ENCODE measurements at places on chromosomes 5 and 9.

DNA sequence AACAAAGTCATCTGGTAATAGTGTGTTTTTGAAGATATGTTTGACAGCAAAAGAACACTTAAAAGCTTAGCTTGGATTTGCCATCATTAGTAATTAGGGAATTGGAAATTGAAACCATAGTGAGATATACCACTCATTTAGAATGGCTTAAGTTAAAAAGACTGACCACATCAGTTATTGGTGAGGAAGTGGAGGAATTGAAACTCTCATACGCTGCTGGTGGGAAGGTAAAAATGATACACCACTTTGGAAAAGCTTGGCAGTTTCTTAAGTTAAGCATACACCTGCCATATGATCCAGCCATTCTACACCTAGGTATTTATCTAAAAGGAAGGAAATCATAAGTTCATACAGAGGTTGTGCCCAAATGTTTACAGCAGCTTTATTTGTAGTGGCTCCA lies 213.2 kb downstream of the TRIO start:
- peak; percentile 31 for DNase-seq

- DNase-seq, result no peak
Measured at GRCh38 chr9:79693750-79694149, 122.0 kb downstream of the TLE4 start.

DNA sequence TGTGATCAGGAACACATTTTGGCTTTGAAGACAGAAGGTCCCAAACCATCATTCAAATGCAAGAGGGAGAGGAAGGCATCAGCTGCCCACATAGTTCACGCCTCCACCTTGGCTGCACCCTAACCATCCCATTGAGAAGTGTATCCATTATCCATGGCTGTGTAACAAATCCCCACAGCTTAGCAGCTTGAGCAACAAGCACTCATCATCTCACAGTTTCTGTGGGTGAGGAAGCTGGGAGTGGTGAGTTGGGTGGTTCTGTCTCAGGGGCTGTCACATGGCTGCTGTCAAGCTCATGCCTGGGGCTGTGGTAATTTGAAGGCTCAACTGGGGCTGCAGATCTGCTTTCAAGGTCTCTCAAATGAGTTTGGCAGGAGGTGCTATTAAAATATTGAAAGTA lies 23.0 kb upstream of the CEP72 start:
- peak; percentile 19 for DNase-seq

DNA sequence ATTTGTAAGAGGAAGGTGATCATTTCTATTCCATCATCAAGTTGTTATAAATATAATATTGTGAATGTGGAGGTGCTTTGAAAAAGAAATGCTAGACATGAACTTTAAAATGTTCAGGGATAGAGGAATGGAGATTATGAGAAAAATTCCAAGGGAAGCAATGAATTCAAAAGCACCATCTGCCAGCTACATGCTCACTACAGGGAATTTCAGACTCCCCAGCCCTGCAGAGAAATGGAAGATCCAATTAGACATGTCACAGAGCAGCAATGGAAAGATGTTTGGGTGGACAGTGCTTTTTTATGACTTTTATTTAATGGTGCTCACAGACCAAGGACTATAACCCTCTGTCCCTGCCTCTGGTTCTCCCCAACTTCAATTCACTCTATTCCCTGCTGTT lies 209.7 kb downstream of the ESM1 start:
- no peak for DNase-seq

DNA sequence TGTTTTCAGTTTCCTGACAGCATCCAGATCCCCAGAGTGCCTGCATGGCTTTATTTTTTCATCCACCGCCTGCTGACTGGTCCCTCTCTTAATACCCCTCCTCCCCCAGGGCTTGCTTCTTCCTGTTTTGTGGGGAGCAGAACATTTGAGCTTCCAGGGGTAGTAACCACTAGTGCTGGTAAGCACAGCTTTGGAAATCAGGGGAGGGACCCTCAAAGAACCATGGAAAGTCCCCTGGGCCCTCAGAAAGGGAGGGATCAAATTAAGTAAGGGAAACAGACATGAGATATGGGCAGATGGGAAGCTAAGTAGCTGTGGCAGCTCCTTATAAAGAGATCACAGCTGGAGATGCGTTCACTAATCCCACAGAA lies 26.8 kb downstream of the GRIA1 start:
- DNase-seq, result no peak

DNA sequence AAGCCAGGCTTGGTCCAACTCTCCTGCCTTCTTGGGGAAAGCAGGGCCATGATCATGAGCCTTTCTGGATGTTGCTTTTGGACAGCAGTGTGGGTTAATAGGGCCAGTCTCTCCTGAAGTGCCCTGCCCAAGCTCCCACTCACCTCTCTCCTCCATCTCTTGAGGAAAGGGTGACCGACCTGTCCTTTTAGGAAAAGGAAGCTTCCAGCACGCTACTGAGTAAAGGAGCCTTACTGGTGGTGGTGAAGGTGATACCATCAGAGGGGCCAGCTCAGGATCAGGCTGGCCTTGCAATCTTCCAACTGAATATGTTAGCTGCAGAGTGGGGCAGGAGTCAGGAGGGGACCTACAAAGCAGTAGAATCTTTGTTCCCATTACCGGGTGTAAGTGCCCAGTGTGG lies 2.2 kb upstream of the RGS3 start:
- DNase-seq, result no peak

DNA sequence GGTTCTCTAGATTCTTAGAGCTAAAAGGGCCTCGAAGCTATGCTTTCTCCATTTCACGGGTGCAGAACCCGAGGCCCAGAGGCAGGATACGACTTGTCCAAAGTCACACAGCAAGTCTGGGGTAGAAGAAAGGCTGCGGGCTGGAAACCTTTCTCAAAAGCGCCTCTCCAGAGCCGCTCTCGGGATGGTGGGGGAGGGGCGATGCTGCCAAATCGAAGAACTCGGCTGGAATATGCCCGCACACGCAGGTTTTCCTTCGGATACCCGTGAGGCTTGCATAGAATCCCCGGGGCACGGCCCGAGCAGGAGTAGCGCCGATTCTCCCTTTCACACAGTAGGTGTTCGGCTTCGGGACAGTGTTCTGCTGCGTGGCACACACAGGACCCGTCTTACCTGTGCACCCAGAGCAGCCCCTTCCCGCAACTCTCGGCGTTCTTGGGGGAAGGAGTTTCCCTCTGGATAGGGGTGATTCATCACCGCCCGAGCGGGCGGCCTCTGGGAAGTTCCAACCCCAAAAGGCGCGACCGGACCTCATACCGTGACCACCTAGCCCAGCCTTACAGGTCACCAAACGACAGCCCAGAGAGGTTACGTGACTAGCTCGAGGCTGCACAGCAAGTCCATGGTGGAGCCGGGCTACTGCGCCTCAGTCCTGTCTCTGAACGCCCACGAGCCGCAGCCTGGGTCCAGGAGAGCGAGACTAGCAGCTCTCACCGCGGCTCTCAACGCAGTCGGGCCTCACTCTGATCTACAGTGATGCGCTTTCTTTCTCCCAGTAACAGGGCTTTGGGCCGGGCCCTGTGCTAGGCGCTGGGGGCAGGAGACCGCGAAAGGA lies 4.1 kb downstream of the PAX5 start:
- no peak for DNase-seq

DNA sequence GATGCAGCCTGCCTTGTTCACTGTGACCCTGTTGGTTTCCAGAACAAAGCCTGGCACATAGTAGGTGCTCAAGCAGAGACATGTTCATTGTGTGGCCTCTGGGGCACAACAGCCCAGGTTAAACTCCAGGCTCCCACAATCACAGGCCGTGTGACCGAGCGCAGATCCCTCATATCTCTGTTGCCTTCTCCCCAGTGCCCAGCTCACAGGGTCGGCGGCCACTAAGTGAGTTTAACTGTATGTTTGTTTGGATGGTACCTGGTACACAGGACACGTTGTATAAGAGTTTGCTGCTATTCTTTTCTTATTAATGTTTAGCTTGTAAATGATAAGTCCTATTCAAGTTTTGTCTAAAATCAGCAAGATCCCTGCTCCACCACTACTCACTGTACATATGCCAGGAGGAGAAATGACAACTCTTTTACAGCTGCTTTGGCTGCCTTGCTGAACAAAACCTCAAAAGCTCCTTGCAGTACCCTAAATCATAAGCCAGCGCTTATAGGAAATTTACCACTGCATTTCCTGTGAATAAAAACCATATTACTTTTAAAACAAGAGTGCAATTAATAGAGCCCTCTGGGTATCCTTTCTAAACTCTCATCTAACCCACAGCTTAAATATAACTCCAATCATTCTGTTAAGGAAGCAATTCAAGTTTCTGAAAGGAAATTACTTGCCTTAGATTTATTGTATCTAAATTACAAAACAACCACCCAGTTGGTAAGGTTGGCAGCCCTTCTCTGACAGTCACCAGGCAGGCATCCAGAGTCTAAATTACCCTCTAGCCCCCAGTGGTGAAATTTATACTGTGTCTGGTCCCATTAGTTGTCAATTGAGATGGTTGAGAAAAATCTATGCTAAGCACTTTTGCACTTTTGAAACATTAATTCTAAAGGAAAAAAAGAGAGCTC lies 379.4 kb downstream of the SEMA5A start:
- DNase-seq, result no peak

DNA sequence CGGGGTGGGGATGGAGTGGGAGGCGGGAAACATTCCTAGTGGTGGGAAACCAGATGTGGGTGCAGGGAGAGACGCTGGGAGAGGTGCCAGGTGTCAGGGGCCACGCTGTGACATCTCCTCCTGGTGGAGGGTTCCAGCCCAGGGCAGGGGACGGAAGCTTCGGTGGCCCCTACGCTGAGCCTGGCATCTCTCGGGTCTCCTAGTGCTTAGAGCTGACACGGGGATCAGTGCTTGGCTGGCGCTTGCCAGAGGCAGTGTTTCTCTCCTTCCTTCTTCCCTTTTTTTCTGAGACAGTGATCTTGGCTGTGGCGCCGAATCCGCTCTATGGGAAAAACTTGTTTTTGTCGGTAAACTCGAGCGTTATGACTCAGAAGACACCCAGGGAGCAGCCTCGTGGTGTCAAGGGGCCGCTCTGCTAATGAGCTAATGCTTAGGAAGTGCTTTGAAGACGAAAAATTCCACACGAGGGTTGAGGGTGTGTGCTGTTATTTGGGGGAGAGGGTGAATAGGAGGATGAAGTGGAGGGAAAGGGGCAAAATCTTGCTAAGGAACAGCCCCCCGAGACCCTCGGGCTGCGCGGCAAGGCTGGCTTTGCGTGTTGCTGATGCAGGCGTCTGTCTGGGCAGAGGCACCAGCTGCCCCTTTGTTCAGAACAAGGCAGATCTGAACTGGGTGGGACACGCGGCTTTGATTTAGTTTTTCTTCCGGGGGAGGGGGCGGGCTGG lies 20.4 kb upstream of the IER5L start:
- peak; percentile 75 for DNase-seq

- peak; percentile 35 for DNase-seq
Measured at GRCh38 chr9:79165020-79165780, 406.6 kb upstream of the TLE4 start.

DNA sequence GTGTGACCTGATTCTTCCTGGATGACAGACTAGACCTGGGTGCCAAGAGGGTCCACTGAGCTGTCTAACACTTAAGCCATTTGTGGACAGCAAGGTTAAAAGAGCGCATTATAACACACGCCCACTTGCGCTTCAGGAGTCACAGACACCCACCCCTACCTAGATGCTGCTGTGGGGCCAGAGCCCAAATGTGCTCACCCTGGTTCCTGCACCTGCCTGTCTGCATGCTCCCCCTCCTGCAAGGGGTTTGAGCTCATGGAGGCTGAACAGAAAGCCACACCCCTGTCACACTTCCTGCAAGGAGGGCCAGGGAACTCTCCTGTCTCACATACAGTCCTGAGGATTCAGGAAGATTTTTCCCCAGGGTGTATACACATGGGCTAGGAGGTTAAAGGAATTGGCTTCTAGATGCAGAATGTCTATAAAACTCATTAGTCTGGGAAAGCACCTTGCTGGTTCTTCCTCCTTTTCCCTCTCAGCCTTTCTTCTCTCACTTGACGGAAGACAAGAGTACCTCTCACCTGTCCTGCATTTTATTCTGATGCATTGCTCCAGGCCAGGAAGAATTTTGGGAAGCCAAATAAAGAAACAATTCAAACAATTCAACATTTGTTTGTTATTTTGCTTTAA lies 87.4 kb upstream of the LHFPL2 start:
- DNase-seq, result no peak

DNA sequence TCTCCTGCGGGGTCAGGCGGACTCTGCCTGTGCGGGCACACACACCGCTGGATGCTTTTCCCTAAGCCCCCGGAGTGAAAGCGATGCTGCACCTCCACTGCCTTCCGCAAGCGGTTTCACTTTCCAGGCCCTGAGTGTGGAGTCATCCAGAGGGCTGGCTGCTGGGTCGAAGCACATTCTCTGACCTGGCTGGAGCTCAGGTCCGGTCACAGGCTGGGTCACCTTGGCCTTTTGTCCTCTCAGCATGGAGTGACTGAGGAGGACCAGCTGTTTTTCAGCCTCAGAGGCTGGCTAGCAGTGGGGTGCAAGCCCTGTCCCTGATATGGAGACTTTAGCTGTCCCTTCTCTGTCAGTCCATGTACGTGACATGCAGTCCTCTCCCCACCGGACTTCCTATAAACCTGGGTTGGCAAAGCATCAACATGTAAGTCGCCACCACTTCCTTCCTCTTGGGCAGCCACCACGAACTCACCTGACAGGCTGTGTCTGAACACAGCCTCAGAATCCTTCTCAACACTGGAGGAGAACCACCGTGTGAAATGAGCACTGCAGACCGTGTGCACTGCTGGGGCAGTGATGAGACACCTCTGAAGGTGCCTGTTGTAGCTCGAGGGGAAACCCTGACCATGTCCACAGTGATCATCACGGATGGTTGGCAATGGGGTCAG lies 51.3 kb downstream of the GADD45G start:
- no peak for DNase-seq

DNA sequence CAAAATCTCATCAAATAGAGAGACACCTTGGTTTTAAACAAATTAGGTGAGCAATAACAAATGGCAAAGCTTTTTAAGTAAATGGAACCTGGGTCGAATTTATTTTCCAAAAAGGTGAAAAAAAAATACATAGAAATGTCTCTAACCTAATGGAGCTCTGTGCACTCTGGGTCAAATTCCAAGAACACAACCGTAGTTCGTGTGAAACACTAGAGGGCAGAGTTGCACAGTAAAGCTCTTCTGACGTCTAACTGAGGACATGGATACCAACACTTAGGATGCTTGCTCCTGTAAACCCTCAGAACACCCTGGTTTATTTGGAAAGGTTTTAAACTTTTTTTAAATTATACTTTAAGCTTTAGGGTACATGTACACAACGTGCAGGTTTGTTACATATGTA lies 18.9 kb downstream of the MARCHF11 start:
- DNase-seq, result peak; percentile 44

DNA sequence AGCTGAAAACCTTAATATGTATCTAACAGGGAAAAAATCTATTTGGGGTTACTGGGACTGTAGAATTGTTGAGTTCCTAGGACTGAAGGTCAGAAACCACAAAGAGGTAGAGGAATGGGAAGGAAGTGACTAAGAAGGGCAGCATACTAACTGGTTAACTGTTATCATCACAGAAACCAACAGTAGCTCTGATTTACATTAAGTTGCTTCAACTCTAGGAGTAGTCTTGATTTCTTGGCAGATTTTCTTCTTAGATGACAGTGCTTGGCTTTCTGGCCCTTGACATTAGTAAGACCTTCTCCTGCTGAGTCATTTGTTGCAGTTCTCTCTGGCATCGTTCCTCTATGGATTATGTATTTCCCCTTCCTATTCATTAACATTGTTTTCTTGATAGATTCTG lies 116.1 kb upstream of the RASA1 start:
- DNase-seq, result peak; percentile 43

Measured in MV-4-11 (cell line).